ENCODE measurements at places on chromosomes 4 and X.

DNA sequence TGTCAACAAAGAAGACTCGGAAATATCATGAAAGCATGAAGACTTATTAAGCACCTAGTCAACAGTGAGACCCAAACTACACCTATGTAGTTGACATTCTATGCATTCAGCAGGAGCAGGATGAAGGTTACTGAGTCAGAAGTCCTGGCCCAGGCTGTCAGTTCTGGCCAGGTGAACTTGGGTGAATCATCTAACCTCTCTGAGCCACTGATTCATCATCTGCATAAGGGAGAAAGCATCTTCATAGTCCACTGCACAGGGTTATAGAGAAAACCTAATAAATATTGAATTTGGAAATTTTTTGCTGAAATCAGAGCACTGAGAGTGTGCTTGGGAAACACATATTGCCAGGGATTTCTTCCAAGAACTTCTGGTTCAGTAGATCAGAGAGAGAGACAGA lies 296.0 kb upstream of the SFRP2 start:
- no peak for DNase-seq

- DNase-seq: no peak
Measured at GRCh38 chr4:7985891-7986441, 46.3 kb upstream of the AFAP1 start.

DNA sequence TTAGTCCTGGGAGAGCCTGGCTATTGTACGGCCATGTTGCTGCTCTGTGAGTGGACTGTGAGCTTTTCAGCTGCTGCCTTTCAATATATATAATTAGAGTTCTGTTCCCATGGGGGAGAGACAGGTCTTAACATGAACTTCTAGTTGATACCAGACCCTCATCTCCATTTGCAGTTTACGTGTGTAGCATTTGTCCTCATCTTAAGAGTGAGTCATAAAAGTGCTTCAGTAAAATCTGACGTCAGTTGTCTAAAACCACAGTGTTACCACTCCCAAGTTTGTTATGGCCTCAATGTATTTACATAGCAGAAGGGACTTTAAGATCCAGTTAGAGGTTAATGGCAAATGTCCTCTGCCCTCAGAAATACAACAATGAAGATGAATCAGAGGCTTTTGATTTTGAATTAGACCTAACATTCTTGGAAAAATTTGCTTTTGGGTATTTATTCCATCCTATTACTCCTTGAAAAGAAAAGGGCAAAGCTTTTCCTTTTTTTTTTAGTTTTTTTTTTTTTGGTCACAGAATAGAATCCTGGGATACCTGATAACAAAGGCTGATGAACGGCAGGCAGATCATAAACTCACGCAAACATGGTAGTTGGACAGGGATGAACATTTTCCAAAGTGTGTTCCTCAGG lies 38.6 kb downstream of the PHOX2B start:
- peak; percentile 1 for DNase-seq

GRCh38 chr4:4559596-4559995 lies 17.7 kb upstream of the STX18 start:
- no peak for DNase-seq

DNA sequence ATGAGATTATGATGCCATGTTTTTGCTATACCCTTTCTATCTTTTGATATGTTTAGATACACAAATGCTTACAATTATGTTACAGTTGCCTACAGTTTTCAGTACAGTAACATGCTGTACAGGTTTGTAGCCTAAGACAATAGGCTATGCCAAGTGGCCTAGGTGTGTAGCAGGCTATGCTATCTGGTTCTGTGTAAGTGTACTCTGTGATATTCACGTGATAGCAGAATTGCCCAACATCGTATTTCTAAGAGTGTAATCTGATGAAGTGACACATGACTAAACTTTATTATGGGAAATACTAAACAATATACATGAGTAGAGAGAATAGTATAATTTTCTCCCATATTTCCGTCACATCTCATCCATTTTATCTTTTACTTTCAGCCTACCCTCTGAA lies 97.0 kb downstream of the CLDN22 start:
- DNase-seq: no peak

DNA sequence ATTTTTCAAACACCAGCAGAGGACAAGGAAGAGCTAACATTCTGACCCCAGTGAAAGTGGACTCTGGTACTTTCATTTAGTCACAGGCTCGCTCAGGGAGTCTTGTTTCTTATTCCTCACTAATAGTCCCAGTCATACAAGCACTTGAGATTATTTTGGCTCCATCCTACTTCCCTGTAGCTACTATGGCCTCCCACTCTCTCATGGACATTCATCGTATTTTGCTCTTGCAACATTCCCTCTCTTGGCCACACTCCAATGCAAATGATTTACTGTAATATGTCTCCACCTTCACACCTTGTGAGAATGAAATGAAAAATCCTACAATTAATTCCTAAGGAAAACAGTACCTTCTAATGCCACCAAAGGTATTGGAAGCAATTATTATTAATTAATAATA lies 21.3 kb downstream of the PLRG1 start:
- DNase-seq: no peak

- DNase-seq: no peak
Measured at GRCh38 chrX:80317646-80318045, 102.6 kb upstream of the TENT5D start.

- DNase-seq: no peak
Measured at GRCh38 chr4:128279624-128280225, 7.9 kb downstream of the PGRMC2 start.

- DNase-seq: no peak
Measured at GRCh38 chr4:76305971-76306881, at the start of gene STBD1. STBD1 (plus strand) TSS chr4:76306733; CDS start chr4:76306770, 37 bp downstream.

All from NCI-H2107 (cell line).